Activated CD8-positive, alpha-beta T cell treated with anti-CD3 and anti-CD28 coated beads for 36 hours (primary cell): ENCODE measurements at places on chromosomes 1 and 21. TPM values are rescaled to one million over a fixed set of nuclear protein-coding genes. Genes with fewer than 3 reads are reported as not detected.
A peak's percentile ranks its signal among the peaks of the same experiment; 100 is the strongest.

The AGT gene
- total RNA-seq = not detected

DNA sequence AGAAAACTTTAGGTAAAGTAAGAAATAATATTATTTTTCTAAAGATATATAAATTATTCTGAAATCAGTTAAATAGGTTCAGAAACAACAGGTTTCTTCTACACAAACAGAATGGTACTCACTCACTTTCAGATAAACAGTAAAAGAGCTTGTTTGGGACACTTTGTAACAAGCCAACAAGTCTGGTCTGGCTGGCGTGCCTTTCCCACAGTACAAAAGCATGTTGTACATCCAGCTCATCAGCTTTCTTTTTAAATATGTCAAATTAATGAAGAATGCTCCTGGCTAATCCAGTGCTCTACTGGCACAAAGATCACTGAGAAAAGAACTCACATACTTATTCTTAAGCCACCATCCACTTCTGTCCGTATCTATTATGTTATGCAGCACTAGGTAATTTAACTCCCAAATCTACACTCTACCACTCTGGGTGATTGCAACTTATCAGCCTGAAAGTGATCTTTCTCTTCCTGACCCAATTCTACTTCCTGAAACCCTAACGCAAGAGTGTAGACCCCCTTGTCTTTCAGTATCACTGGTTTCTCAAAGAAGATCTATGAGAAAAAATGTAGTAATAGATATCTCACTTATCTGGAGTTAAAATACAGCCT is 32.6 kb downstream of the TRIT1 start:
- H3K36me3 ChIP-seq = peaks cover 29% of the 10 kb centered on the region
- H3K4me3 ChIP-seq = no peak overlapping the region
- H3K27me3 ChIP-seq = no peaks in the 10 kb centered on the region
- peak overlapping the region; percentile 11 for H3K27ac ChIP-seq
- H3K4me1 ChIP-seq = peaks cover 20% of the 10 kb centered on the region
- DNase-seq = no peak

DNA sequence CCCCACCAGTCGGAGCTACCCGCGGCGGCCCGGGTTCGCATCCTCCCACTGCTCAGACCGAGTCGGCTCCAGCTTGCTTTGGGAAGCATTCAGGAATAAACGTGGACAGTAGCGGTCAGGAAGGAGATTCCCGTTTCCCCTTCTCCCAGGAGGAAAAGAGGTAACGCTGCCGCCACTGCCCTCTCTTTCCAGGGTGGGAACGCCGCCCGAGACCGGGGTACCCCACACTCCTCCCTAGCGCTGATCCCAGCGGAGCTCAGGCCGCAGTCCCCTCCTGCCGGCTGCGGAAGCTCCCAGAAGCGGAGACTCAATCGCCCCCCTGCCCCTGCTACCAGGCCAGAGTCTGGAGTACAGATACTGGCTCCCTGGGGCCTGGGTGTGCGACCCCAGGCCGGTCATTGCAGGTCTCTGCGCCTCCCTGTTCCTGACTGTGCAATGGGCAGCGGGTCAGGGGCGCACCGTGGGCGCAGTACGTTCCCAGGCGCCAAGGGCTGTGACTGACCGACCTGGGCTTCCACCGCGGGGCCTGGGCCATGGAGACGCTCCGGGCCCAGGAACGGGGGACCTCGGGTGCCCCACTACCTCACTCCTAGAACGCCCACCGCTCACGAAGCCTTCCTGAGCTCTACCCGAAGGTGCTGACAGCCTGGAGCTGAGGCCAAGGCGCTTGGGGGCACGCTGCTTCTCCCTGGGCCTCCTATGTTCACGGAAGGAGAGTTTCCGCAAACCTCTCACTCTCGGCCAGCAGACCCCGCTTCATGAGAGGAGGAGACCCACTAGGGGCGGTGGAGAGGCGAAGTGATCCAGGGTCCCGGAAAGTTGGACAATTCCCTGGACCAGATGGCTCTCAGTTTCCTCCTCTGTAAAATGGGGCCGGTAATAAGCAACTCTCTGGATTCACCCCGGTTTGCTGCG is 7.8 kb downstream of the DMRTA2 start:
- peaks cover 21% of the 10 kb centered on the region for H3K4me1 ChIP-seq
- H3K27me3 ChIP-seq = peaks cover 66% of the 10 kb centered on the region
- H3K36me3 ChIP-seq = no peaks in the 10 kb centered on the region
- no peak overlapping the region for H3K4me3 ChIP-seq

DNA sequence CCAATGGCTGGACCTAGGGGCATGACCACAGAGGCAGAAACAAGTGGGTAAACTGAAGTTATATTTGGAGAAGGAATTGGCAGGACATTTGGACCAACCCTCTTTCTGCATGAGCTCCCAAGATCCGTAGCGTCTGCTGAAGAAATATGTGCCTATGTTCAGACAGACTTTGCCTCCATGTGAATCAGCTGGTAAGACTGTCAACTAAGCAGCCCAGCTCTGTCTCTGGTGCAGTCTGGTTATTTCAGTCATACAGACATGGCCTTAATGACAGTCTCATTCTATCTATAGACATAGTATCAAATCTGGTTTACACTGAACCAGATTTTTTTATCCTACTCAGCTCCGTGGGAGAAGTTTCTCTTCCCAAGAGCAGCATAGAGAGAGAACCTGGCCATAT is 63.1 kb upstream of the PBX1 start:
- no peaks in the 10 kb centered on the region for H3K27me3 ChIP-seq
- no peaks in the 10 kb centered on the region for H3K4me1 ChIP-seq
- DNase-seq = no peak
- no peaks in the 10 kb centered on the region for H3K36me3 ChIP-seq
- H3K27ac ChIP-seq = no peak overlapping the region

DNA sequence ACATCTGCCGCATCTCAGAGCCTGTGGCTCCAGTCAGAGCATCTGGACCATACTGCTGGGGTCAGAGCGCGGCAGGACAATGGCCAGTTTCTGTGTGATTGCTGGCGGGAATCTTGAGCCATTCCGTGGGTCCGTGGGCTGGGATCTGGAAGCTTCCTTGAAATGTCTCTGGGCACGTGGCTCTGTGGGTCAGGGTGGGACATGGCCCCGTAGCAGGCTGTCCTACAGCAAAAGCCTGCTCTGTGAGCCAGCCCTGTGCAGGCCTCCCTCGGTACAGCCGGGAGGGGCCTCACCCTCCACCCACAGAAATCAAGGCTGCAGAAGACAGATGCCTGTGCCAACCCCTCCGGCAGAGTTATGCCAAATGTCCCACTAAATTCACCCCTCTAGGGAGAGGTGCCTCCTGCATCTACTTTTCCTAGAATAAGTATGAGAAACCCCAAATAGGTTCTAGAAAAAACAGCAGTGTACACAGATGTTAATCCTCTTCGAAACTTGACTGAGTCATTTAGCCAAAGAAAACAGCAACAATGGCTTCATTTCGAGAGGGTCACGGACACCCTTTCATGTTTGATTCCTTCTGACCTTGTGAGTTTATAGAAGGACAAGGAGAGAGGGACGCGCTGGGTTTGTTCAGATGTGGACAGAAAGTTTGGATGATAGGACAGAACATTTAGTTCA is 27.8 kb downstream of the COL18A1 start:
- no peaks in the 10 kb centered on the region for H3K4me1 ChIP-seq
- no peak overlapping the region for H3K27ac ChIP-seq
- H3K27me3 ChIP-seq = peaks cover 3% of the 10 kb centered on the region
- no peak for DNase-seq
